SK-N-SH (cell line): ENCODE measurements at places on chromosomes 12 and 14.
A peak's percentile ranks its signal among the peaks of the same experiment; 100 is the strongest.

DNA sequence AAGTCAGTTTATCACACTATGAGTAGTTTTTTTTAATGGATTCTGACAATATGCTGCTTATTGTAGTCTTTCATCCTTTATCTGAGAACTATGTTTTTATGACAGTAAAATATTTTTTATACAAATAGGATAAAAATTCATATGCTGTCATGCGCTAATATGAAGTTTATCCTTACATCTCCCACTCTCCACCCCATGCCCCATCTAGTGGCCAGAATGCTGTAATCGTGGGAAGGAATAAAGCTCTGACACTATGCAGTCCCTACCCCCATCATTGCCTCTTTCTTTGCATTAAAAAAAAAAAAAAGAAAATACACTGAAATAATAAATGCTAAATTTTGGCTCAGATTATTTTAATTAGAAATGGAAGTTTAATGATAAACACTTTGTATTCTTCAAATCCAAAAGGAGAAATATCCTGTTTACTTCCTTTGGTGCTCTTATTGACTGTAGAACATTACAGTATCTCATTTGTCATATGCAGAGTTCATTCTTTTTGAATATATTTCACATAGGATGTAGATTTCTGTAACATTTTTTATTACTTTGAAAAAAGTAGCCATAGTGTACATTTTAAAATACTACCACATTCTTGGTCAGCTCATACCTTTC is 145.9 kb upstream of the SLCO1C1 start:
- peak; percentile 75 for DNase-seq

DNA sequence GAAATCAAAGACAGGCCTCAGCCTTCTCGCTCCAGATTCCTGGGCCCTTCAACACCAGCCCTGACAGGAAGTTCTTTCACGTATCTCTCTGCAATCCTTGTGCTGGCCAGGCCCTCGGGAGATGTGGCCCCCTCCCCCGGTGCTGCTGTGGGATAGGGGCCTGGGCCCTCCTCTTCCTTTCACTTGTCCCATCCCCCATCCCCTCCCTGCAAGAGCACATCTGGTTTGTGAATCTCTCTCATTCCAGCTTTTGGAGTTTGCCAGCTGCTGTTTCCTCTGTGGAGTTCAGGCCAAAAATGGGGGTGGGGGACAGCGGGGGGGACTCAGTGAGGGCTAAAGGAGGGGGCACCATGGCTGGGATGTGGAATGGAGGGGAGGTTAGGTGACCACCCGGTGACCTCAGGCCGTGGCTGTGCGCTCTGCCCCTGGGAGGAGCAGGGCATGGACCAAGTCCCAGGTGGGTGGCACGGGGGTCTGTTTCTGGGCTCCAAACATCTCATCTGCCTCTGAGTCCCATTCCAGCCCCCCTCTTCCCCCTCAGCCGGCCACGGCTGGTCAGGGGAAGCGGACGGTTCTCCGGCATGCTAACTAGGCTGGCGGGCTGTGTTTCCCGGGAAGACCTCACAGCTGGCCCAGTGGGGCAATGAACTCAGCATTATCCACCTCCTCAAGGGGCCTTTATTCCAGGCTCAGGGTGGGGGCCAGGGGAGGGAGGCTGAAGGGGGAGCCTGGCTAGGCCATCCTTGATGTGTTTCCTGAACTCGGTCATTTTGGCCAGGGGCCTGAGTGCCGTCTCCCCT is 7.4 kb downstream of the LRP1 start:
- DNase-seq, result peak; percentile 78

DNA sequence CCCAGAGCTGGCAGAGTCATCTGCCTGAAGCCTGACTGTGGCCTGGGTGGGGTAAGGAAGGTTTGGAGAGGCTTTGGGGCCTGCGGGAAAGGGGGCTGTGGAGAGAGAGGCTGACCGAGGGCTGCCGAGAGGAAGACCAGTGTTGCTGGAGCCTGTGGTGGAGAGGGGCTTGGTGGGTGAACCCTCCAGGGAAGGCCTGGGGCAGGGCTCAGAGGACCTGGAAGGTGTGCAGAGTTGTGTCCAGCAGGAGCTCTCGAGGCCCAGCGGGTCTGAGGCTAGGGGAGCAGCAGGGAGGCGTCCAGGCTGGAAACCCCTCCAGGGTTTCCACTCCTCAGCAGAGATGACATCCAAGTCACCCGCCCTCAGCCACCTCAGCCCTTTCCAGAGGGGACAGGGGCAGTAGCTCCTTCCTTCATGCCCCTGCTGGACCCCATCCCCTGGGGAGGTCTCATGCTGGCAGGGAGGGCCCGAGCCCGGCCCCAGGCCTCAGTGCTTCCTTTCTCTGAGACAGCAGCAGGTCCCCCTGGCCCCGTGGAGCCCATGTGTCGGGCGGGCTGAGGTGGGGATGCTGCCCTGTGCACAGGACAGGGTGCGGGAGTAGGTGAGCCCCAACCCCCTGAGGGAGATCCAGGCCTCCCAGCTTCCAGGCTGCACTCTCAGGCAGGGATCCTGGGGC is 8.4 kb downstream of the CEP170B start:
- DNase-seq, result no peak

GRCh38 chr12:89507015-89507824 is 17.4 kb downstream of the GALNT4 start:
- DNase-seq, result no peak

GRCh38 chr12:123720141-123720814 is 8.1 kb downstream of the ATP6V0A2 start:
- no peak for DNase-seq

DNA sequence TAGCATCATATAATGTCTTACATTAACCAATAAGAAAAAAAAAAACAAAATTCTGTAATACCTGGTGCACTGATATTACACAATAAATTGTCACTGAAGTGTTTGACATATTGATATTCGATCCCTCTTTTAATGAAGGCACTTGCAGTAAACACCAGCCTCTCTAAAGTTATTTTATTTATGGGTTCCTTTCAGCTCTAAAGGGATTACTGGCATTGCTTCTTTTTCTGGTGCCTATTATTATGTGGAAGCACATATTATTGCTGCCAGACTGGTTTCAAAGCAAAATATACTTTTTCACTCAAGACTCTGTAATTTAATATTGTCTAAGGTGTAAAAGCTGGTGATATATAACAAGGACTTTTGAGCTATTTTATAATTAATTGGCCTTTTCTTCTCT is 1090.5 kb downstream of the TRHDE start:
- DNase-seq, result no peak

- no peak for DNase-seq
Observed at GRCh38 chr12:58961906-58962305, 41.6 kb upstream of the LRIG3 start.

- no peak for DNase-seq
Observed at GRCh38 chr12:67920413-67920812, 68.8 kb upstream of the IFNG-AS1 start.

- no peak for DNase-seq
Observed at GRCh38 chr14:85319101-85319500, 210.8 kb upstream of the FLRT2 start.

DNA sequence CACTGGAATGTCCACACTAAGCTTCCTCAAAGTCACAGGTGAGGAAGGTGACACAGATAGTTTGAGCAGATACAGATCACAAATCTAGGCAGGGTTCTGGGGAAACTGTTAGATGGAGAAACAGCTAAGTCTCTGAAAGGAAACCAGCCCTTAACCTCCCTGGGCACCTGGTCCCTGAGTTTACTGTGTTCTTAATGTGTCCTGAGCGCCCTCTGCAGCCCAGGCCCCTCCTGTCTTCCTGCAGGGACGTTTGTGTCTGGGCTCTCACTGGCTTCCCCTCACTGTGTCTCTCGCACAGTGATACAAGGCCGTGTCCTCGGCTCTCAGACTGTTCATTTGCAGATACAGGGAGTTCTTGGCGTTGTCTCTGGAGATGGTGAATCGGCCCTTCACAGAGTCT is 684.3 kb downstream of the TMEM121 start:
- DNase-seq, result no peak

GRCh38 chr14:24070285-24071143 is 848 bp upstream of the CPNE6 start:
- no peak for DNase-seq

DNA sequence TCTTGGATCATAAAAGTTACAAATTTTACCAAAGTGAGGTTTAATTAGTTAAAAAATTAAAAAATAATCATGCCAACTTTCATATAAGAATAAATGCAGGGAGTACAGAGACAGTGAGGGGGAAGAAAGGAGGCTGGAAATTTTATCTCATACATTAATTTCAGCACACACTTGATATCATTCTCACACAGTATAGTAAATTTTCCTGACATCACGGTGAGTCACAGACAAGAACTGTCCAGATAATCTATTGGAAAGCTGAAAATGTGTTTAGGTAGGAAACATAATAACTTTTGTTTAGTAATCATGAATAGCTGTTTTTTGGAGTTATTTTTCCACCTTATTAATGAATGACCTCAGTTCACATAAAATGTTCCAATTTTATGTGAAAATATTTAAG is 1204.8 kb downstream of the GALC start:
- DNase-seq, result no peak

DNA sequence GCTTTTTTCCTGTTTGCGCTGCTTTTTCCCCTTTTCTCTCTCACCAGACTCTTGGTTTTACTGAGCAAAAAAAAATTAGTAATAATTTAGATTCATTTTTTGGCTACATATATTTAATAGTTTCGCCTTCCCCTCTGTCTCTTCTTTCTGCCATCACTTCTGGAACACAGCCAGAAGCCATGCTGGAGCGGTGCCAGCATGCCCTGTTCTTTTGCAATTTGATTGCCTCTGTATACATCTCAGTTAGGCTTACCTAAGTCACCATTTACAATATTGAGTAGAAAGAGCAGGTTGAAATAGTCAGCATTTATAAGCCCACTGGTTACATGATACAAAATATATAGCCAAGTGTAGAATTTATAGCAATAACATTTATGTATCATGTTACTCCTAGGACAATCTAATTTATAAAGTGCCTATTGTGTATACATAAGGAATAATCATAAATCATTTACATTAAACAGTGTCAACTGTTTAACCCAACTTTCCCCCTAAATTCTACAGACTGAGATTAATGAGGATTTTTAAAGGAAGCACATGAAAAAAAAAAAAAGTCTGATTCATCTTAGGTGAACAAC is 413.8 kb upstream of the SOX5 start:
- peak; percentile 34 for DNase-seq

GRCh38 chr12:28539691-28540323 is 349.6 kb downstream of the CCDC91 start:
- no peak for DNase-seq

DNA sequence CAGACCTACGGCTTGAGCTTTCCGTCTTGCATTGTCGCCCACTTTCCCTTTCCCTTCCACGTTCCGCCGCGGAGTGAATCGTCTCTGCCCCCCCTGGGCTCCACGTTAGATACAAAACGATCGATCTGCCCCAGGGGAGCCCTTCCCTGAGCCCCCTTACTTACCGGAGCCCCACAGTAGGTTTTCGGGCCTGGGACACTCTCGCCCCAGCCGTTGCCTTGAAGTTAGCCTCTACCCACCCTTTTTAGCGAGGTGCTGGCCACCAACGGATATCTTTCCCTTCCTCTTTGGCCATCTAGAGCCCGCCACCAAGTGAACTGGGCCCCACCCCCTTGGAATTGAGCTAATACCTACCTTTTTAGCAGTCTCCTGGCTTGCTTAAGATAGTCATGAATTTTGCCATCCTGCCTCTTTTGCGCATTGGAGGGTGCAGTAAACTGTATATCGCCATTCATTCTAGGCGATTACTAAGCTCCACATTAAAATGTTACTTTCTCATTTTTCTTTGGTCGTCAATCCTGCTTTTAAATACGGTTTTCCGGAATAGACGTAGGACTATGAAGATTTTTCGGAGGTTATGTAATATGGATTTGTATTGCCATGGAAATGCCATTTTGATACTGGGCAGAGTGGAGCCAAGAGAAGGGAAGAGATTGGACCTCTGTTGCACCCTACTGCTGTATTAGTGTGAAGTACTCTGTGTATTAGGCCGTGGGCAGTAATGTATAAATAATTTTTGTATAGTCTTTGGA is 764 bp downstream of the RBM25 start:
- peak; percentile 62 for DNase-seq

DNA sequence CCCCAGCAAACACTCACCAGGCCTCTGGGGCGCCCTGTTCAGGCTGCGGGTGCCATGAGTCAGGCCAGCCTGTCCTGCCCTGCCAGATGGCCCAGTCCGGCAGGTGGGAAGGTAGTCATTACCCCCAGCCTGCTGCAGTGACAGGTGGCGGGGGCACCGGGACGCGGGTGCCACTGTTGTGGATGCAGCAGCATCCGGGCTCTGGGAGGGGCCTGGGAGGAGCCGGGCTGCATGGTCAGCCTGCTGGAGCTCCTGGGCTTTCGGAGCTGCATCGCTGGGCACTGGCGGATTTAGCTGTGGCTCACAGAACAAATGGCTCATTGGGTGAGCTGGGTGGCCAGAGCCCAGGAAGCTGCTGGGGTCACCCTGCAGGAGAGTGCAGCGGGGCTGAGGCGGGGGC is 13.5 kb downstream of the CEP170B start:
- DNase-seq, result no peak
